ENCODE measurements at places on chromosomes 5 and 9. TPM values are rescaled to one million over a fixed set of nuclear protein-coding genes. Genes with fewer than 3 reads are reported as not detected.

DNA sequence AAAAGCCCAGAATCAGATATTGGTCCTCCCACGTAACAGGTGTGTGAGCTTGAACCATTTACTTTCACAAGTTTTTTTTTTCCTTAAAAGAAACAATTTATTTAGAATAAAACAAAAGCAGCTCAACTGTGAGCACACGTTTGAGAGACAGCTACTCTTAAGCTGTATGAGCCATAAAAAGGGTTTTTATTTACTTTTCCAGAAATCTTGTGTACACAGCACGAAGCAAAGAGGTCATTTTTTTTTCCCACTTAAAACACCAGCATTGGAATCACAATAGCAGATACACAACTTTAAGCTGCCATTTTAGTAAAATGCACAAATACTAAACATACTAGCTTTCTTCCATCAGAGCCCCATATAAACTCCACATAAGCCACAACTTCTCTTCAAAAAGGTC, 44.6 kb downstream of the JAKMIP2 start:
- H3K4me3 ChIP-seq = no peak overlapping the region
- H3K27me3 ChIP-seq = no peaks in the 10 kb centered on the region
- H3K27ac ChIP-seq = no peak overlapping the region

DNA sequence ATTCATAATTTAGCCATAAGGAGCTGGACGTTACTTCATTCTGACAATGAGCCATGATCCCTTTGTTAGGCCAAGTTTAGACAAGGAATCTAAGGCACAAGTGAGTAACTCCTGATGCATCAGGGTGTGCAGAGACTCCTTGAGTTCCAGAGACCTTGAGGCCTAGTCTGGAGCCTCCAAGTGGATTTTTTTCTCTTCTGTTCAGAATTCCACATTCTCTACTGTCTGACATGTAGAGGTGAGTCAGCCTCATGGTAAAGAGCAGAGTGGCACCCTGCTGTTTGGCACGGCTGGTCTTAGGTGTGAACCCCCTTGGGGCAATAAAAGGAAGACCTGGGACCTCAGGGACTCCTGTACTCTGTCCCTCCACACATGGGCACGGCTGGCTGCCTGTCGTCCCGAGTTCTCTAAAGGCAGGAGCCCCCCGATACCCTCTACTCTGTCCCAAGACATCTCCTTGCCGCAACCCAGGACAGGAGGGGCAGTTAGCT, 22.0 kb upstream of the TGFBI start:
- H3K4me1 ChIP-seq = no peaks in the 10 kb centered on the region
- DNase-seq = no peak
- no peaks in the 10 kb centered on the region for H3K36me3 ChIP-seq
- no peak overlapping the region for H3K4me3 ChIP-seq
- no peaks in the 10 kb centered on the region for H3K27me3 ChIP-seq

DNA sequence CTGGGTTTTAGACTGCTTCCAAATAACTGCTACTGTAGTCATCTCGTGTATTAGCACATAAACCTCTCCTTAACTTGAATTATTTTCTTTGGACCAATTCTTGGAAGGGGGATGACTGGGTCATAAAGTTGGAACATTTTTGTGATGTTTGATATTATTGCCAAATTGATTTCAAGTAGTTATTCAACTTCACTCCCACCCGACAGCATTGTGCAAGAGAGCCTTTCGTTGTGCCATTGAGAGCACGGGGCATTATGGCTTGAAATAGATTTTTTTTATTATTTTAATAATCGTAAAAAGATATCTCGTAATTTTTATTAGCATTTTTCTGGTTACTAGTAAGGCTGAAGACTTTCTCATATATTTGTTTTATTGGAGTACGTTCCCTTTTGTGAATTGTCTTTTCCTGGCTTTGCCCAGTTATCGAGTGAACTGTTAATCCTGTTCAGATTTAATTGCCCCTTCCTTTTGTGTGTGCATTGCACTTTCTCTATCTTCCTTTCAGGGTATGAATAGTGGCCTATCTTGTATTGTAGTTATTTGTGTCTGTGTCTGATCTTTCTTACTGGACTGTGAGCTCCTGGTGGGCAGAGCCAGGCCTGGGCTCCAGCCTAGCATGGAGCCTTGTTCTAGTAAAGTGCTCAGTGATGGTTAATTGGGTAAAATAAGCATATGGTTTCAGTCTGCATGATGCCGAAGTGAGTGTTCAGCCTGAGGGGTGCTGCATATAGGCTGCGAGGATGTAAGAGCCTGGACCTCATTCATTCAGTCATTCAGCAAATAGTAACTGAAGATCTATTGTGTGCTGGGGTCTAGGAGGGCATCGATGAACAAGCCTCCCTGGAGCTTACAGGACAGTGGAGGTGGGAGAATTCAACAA, 93.5 kb upstream of the SHB start:
- DNase-seq = peak; percentile 44
- no peak overlapping the region for H3K4me3 ChIP-seq
- no peaks in the 10 kb centered on the region for H3K27me3 ChIP-seq
- H3K36me3 ChIP-seq = no peaks in the 10 kb centered on the region

The CSF1R gene
- 55.8 TPM for total RNA-seq

DNA sequence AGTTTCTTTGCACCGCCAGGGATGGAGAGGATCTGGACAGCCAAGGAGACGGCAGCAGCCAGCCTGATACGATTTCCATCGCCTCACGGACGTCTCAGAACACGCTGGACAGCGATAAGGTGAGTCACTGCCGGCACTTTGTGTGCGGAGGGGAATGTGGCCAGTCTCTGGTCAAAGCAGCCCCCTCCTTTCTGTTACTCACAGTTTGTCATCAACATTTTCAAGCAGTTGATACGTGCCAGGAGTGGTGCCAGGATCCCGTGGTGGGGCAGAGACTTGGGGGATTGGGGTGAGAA, 175.1 kb upstream of the OTULINL start:
- H3K4me1 ChIP-seq = no peaks in the 10 kb centered on the region
- no peaks in the 10 kb centered on the region for H3K27me3 ChIP-seq
- no peak overlapping the region for H3K4me3 ChIP-seq
- peaks cover 3% of the 10 kb centered on the region for H3K36me3 ChIP-seq
- no peak for DNase-seq
- H3K27ac ChIP-seq = no peak overlapping the region

The GPR151 gene
- not detected for total RNA-seq

GRCh38 chr5:131783874-131784273, 12.9 kb downstream of the FNIP1 start:
- H3K36me3 ChIP-seq = no peaks in the 10 kb centered on the region
- no peaks in the 10 kb centered on the region for H3K4me1 ChIP-seq
- H3K27ac ChIP-seq = no peak overlapping the region
- H3K4me3 ChIP-seq = no peak overlapping the region

- no peaks in the 10 kb centered on the region for H3K27me3 ChIP-seq
- no peaks in the 10 kb centered on the region for H3K4me1 ChIP-seq
- no peak overlapping the region for H3K4me3 ChIP-seq
- no peaks in the 10 kb centered on the region for H3K36me3 ChIP-seq
- no peak overlapping the region for H3K27ac ChIP-seq
These were observed 310.7 kb downstream of the RAB3C start for GRCh38 chr5:58893551-58893950.

- H3K27me3 ChIP-seq = no peaks in the 10 kb centered on the region
- H3K36me3 ChIP-seq = no peaks in the 10 kb centered on the region
- peak overlapping the region; percentile 55 for H3K4me3 ChIP-seq
- DNase-seq = peak; percentile 86
- peaks cover 2% of the 10 kb centered on the region for H3K4me1 ChIP-seq
These were observed 1.4 kb downstream of the ZSWIM6 start for GRCh38 chr5:61333321-61333953.

DNA sequence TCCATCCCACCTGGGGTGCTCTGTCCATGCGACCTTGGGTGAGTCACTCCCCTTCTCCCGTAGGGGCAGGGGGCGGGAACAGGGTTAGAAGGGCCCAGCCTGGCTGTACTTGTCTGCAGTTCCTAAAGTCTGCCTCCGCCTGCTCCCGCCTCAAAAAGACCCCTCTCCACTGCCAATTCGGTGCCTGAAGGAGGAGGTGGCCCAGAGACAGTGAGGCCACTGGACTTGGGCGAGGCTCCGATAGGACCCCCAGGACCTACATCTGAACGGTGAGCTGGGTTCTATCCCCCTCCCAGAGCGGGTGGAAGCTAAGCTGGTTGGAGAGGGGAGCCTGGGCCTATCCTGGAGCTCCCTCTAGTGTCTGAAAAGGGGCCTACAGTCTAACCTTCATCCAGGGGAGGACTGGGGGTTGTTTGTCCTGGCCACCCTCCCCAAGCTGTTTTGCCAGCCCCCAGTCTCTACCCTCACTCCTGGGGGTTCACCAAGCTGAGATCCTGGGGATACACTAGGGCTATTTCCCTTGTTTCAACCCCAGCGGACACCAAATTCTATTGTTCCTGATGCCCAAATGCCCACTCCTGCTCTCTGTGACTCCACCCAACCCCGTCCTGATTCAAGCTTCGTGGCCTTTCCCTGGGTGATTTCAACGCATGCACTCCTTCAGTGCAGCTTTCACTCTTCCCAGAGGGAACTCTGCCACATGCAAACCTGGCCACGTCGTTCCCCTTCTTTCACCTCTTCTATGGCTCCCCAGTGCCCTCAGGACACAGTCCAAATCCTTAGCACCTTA, 6.1 kb upstream of the CRB2 start:
- H3K4me3 ChIP-seq = no peak overlapping the region
- H3K27ac ChIP-seq = no peak overlapping the region
- DNase-seq = no peak

GRCh38 chr5:55437859-55438206, 96.9 kb downstream of the PLPP1 start:
- no peak overlapping the region for H3K4me3 ChIP-seq
- no peak for DNase-seq
- peak overlapping the region; percentile 91 for H3K27ac ChIP-seq
- no peaks in the 10 kb centered on the region for H3K27me3 ChIP-seq
- peaks cover 20% of the 10 kb centered on the region for H3K4me1 ChIP-seq
- H3K36me3 ChIP-seq = peaks cover 4% of the 10 kb centered on the region

DNA sequence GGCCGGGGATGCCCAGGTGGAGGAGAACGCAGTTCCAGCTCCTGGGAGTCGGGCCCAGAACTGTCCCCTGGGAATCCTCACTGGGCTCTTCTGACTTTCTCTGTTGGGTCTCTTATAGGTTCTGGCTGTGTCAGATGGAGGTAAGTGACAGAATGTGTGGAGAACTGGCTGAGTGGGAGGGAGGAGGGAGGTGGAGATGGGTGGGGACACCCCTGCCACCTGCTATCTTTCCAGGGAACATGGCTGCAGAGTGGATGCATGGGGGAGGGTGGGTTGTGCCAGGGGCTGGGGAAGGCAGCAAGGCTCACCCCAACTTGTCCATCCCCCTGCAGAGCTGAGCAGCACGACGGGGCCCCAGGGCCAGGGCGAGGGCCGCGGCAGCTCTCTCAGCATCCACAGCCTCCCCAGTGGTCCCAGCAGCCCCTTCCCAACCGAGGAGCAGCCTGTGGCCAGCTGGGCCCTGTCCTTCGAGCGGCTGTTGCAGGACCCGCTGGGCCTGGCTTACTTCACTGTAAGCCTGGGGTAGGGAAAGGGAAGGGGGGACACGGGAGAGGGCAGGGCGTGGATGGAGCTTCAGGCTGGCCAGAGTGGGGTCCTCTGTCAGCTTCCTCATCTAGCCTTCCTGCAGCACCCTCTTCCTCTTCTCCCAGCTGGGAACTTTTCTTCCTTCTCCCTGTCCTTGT, 8.3 kb downstream of the RGS14 start:
- H3K36me3 ChIP-seq = no peaks in the 10 kb centered on the region
- no peaks in the 10 kb centered on the region for H3K27me3 ChIP-seq
- DNase-seq = peak; percentile 75

DNA sequence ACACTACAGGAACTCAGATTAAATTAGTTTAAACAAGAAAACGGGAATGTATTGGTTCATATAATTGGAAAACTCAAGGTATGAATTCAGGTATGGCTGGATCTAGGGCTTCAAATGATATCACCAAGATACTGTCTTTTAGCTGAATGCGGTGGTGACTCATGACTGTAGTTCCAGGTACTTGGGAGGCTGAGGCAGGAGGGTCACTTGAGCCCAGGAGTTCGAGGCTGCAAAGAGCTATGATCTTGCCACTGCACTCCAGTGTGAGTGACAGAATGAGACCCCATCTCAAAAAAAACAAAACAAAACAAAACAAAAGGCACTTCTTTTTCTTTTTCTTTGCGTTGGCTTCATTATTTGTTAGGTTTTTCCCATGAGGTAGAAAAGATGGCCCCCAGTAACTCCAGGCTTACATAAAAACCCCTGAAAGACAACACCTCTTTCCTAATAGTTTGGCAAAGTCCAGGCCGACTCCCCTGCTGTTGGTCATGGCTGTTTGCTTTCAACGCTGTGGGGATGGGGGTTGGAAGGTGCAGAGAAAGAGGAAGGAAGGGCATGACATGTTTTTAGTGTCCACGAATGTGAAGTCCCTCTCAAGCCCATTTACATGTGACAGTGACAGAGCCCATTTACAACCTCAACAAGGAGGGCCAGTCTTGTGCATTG, 39.8 kb upstream of the CRB2 start:
- H3K36me3 ChIP-seq = no peaks in the 10 kb centered on the region
- no peaks in the 10 kb centered on the region for H3K27me3 ChIP-seq
- no peak overlapping the region for H3K27ac ChIP-seq
- no peaks in the 10 kb centered on the region for H3K4me1 ChIP-seq

GRCh38 chr5:32312197-32312594, 543 bp downstream of the MTMR12 start:
- DNase-seq = peak; percentile 78
- no peaks in the 10 kb centered on the region for H3K4me1 ChIP-seq
- peak overlapping the region; percentile 97 for H3K27ac ChIP-seq

The SLC9A3 gene
- 10.5 TPM for total RNA-seq

The DNAJB5 gene
- total RNA-seq = 10.6 TPM

The PDCD1LG2 gene
- total RNA-seq = 2.4 TPM

DNA sequence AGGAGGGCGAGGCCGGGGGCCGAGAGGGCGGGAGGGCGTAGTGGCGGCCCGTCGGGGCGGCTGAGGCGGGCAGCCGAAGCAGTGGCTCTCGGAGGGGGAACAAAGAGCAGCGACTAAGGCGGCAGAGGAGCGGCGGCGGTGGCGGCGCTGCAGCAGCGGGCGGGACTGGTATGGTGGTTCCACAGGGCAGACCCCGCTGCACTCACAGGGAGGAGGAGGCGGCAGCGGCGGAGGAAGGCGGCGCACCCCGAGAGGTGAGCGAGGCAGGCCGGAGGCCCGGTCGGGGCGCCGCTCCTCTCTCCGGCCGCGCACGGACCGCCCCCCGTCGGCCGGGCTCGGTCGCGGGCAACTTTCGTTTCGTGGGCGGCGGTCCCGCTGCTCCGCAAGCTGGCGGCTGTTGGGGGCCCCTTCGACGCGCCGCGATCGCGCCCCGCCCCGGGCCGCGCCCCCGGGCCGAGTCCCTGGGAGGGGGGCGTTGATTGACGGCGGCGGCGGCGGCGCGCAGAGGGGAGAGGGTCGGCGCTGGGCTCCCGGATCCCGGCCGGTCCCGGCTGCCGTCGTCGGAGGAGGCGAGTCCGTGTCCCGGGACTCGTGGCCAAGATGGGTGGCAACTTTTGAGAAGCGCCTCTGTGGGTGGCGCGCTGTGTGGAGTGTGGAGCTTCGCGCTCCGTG, 467 bp downstream of the CNOT6 start:
- no peaks in the 10 kb centered on the region for H3K36me3 ChIP-seq
- no peaks in the 10 kb centered on the region for H3K27me3 ChIP-seq
- no peaks in the 10 kb centered on the region for H3K4me1 ChIP-seq
- DNase-seq = peak; percentile 43

GRCh38 chr5:156758011-156758791, 91.9 kb upstream of the PPP1R2B start:
- H3K27ac ChIP-seq = no peak overlapping the region
- no peaks in the 10 kb centered on the region for H3K36me3 ChIP-seq
- no peaks in the 10 kb centered on the region for H3K4me1 ChIP-seq
- H3K27me3 ChIP-seq = no peaks in the 10 kb centered on the region

- H3K36me3 ChIP-seq = no peaks in the 10 kb centered on the region
- no peak overlapping the region for H3K4me3 ChIP-seq
- no peak overlapping the region for H3K27ac ChIP-seq
- no peaks in the 10 kb centered on the region for H3K4me1 ChIP-seq
These were observed 48.4 kb downstream of the GALNT10 start for GRCh38 chr5:154238776-154239481.
